Common myeloid progenitor, CD34-positive (primary cell): ENCODE measurements at places on chromosomes 4 and X.

- peak; percentile 36 for DNase-seq
Measured at GRCh38 chrX:13761606-13762414, 27.3 kb downstream of the OFD1 start.

GRCh38 chrX:848386-848785 lies 217.8 kb downstream of the SHOX start:
- DNase-seq: no peak

DNA sequence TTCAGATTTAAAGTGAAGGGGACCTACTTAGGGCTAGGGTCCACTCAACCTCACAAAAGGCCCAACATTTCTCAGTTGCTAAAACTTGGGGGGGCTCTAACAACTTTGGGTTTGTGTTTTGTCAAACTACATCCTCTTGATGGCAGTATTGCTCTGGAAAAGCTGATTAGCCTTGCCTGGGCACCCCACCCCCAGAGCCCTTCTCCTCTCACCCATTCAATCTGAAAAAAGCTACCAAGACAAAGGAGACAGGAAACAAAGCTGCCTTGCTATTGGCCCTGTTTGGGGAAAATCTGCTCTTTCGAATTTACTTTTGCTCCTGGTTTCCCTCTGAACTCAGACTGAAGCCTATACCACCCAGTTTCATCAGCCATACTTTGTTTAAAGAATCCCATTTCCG lies 195.2 kb upstream of the STK26 start:
- peak; percentile 63 for DNase-seq

DNA sequence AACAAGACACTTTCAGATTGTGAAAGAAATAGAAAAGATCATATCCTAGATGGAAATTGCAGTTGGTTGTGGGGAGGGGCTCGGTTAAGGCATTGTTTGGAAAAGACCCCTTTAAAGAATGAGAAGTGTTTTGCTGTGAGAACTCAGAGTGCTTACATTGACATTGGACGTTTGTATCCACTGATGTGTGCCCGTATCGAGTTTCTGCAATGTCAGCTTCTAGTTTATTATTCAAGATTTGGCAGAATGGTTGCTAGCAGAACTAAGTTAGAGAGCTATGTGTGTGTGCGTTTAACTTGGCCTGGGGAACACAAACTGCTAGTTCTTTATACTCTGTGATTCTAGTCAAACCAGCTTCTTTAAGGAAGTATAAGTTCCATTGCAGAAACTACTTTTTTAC lies 2702.5 kb downstream of the PCDH7 start:
- no peak for DNase-seq

DNA sequence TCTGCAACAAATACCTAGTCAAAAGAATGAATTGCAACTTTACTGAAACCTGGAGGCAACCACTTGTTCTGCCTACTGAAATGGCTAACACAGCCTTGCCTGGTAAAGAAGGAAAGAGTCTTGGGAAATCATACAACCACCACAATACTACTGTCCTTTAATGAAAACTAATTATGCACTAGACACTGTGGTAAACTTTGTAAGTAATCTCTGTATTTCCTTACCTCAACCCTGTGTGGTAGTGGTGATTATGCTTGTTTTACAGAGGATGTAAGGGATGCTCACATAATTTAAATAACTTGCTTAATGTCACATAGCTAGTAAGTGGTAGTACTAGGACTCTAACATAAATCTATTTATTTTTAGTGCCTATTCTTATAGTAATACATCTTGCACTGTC lies 44.7 kb downstream of the TMEM156 start:
- no peak for DNase-seq

- no peak for DNase-seq
Measured at GRCh38 chr4:165905405-165906027, 32.5 kb downstream of the TLL1 start.

GRCh38 chr4:26410385-26411293 lies 79.6 kb downstream of the CCKAR start:
- DNase-seq: peak; percentile 50

DNA sequence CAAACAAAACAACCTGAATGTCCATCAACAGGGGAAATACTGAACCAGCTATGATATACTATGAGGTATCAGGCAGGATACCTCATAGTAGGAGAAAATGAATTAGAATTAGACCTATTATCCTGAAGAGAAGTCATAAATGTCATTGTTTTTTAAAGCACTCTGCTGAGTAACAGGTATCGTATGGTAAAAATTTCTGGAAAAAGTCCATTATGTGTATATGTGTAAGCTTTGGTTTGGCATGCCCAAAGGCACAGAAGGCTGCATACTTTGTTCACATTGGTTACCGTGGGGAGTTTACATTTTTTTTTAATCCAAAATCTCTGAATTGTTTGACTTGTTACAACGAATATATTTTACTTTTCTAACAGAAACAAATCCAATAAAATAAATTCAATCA lies 70.5 kb downstream of the RPS3A start:
- DNase-seq: no peak

GRCh38 chr4:182620111-182620980 lies 296.8 kb downstream of the DCTD start:
- no peak for DNase-seq

GRCh38 chrX:101262590-101262989 lies 28.5 kb downstream of the TAF7L start:
- no peak for DNase-seq

GRCh38 chr4:124055896-124056295 lies 656.6 kb downstream of the ANKRD50 start:
- no peak for DNase-seq

DNA sequence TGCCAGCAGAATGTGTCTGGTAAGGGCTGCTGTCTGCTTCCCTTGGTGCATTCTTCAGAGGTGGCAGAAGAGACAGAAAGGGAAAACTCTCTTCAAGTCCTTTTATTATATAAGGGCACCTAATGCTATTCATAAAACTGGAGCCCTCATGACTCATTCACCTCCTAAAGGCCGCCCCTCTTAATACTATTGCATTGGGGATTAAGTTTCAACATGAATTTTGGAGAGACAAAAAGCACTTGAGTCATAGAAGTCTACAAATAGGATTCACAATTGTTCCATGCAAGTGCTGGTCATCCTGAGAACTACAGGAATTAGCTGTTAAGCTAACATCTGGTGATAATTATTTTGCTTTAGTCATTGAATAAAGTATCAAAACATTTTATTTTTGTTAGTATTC lies 349.5 kb downstream of the HS3ST1 start:
- DNase-seq: no peak

- no peak for DNase-seq
Measured at GRCh38 chrX:78165425-78165824, 26.0 kb upstream of the TAF9B start.

DNA sequence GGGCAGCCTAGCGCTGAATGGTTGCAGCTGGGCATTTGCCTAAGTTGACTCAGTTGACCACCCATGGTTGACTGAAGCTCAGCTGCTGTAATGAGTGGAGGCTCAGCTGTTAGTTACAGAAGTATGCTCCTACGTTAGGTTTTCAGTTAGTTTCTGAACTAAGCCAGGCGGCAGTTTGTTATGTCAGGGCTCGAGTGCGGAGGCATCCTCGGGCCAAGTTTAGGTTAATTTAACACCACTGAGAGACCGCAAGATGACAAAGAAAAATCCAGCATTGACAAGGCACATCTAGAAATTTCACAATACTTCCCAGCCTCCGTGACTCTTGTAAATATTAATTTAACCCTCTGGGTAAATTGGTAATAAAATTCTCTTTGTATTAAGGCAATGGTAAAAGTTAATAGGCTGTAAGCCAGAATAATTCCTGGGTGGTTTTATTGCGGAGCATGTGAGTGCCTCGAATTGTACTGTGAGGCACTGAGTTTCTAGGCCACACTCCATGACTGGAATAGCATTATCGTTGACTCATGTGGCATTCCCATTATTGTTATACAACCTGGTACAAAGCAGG lies 33.1 kb upstream of the CDKN2AIP start:
- DNase-seq: no peak

DNA sequence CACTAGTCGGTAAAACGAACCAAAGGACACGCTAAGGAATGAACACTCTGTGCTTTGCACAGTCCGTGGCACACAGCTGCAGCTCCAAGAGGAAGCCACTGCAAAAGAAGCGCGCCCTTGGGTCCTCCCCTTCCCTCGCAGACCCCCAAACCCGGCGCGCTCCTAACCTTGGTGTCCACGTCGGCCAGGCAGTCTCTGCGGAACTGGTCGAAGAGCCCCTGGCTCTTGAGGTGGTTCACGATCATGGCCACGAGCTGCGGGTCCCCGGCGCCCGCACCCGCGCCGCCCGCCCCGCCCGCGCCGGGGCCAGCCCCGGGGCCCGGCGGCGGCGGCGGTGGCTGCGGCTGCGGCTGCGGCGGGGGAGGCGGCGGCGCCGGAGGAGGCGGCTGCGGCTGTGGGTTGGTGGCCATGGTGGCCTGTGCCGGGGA lies 333 bp downstream of the BOD1L1 start:
- peak; percentile 25 for DNase-seq

- no peak for DNase-seq
Measured at GRCh38 chr4:54566608-54567007, 91.1 kb upstream of the KIT start.

DNA sequence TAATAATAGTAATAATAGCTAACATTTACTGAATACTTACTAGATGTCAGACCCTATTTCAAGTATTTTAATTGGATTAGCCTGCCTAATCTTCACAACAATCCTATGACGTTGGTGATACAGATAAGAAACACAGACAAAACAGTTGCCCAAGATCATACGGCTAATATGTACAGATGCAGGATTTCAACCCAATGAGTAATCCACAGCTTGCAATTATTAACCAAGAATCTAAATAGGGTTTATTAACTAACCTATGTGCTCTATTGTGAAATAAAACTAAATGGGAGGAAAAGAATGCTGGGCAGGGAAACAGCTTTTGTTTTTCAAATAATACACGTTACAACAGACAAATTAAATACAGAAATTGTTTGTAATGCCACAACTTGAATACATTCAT lies 23.4 kb downstream of the FBXO8 start:
- no peak for DNase-seq

- peak; percentile 23 for DNase-seq
Measured at GRCh38 chr4:150593996-150594395, 12.0 kb downstream of the MAB21L2 start.

- no peak for DNase-seq
Measured at GRCh38 chr4:103050736-103051436, 25.7 kb downstream of the SLC9B2 start.

DNA sequence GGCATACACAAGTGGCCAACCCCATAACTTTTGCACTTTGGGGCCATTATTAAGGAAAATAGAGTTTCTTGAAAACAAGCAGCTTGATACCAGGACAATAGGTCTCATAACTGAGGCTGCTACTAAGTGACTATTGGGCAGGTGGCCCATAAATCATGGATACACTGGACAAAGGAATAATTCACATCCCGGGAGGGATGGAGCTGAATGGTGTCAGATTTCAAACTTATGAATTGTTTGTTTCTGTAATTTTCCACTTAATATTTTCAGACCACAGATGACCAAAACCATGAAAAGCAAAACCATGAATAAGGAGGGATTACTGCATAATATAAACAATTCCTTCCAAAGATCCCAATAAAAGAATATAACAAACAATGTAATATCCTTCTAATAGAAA lies 114.4 kb downstream of the WDFY3 start:
- DNase-seq: no peak

GRCh38 chr4:151744614-151745013 lies 16.2 kb downstream of the GATB start:
- DNase-seq: no peak

GRCh38 chr4:39609454-39609931 lies 29.2 kb downstream of the SMIM14 start:
- DNase-seq: no peak

DNA sequence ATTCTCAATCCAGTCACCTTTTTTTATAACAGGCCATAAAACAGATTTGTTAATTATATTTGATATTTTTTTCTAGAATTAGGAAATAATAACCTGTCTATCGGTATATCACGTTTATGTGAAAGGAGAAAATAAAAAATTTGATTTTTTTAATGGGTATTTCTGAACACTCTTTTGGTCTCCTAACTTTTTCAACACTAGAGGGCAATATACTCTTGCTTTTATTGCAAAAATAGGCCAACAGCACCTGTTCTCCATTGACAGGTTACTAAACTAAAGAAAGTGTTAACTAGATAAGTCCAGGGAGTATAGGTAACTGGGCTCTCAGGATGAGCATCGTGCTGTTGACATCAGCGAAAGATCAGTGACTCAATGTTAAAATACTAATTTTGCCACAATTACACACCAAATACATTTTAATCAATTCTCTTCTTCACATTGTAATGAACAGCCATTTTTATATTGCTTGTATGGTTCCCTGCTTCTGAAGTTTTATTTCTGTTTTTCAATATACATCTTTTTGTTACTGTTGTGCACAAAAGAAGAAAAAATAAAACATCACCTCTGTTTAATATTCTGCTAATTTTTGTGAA lies 22.8 kb downstream of the NDST4 start:
- peak; percentile 25 for DNase-seq

DNA sequence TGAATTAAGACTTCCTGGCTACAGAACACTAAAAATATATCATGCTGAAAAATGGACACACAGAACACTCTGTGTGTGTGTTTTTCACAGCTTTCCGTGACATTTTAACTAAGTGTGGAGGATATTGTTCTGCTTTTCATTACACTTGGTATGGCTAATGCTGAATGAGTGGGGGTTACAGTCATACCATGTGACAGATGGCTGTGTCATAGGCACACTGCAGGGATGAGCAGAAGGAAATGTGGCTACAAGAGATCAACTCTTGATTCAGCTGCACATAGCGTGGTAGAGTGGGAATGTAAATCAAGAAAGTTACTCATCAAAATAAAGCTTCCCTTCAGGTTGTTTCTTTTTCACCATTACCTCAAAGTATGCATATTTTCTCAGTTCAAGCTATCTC lies 669.8 kb downstream of the IQCM start:
- no peak for DNase-seq

GRCh38 chr4:78058591-78059523 lies 1.7 kb downstream of the FRAS1 start:
- peak; percentile 44 for DNase-seq

- DNase-seq: no peak
Measured at GRCh38 chr4:98226396-98226795, 34.8 kb upstream of the RAP1GDS1 start.

- DNase-seq: no peak
Measured at GRCh38 chrX:145552643-145553042, 265.0 kb upstream of the SLITRK2 start.

- peak; percentile 23 for DNase-seq
Measured at GRCh38 chrX:48493890-48494364, 14.9 kb upstream of the PORCN start.
